ENCODE measurements at places on chromosomes 4 and X. TPM values are rescaled to one million over a fixed set of nuclear protein-coding genes. Genes with fewer than 3 reads are reported as not detected.

Gene MRPS18C
- 106 TPM for polyA plus RNA-seq

Gene GYG2
- polyA plus RNA-seq = 1.2 TPM

Gene GPRASP1
- 0.45 TPM for polyA plus RNA-seq

Gene ADGRG4
- polyA plus RNA-seq = not detected

Gene SPARCL1
- not detected for polyA plus RNA-seq

Gene TMEM255A
- polyA plus RNA-seq = not detected

Gene TBX22
- not detected for polyA plus RNA-seq

Gene BEX2
- not detected for polyA plus RNA-seq

Gene ITM2A
- not detected for polyA plus RNA-seq

Gene F9
- polyA plus RNA-seq = not detected

Gene EPGN
- polyA plus RNA-seq = 0.46 TPM
